ENCODE measurements at places on chromosomes 4 and X. TPM values are rescaled to one million over a fixed set of nuclear protein-coding genes. Genes with fewer than 3 reads are reported as not detected.

The HSD17B10 gene
- total RNA-seq: 79.7 TPM

The NLGN3 gene
- total RNA-seq: 1.8 TPM

The RXFP1 gene
- 0.35 TPM for total RNA-seq

The RGN gene
- total RNA-seq: 21.4 TPM

DNA sequence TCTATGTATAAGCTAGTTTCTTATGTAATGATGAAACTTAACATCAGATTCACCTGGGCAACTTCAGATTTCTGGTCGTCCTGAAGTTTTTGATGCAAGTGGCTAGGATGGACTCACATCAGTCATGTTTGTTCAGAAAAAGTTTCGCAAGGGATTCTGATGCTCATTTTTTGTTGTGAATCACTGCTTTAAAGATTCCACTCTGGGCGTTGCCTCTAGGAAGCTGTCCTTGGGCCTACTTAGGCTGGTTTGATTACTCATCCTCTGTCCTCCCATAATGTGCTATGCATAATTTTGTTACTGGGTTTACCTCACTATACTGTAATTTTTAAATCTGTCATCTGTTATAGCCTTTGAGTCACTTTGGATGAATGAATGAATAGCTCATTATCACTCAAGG is 30.8 kb downstream of the HERC3 start:
- no peak overlapping the region for H3K4me3 ChIP-seq
- DNase-seq: no peak
- H3K36me3 ChIP-seq: no peaks in the 10 kb centered on the region
- H3K27me3 ChIP-seq: no peaks in the 10 kb centered on the region
- no peak overlapping the region for H3K27ac ChIP-seq

DNA sequence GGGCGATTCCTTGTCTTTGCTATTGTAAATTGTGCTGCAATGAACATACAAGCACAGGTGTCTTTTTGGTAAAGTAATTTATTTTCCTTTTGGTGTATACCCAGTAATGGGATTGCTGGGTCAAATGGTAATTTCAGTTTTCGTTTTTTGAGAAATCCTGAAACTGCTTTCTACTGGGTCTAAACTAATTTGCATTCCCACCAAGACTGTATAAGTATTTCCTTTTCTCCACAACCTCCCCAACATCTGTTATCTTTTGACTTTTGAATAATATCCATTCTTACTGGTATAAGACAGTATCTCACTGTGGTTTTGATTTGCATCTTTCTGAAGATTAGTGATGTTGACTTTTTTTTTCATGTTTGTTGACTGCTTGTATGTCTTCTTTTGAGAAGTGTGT is 2506.0 kb downstream of the PCDH7 start:
- no peaks in the 10 kb centered on the region for H3K4me1 ChIP-seq
- H3K27ac ChIP-seq: no peak overlapping the region
- no peak for DNase-seq
- no peaks in the 10 kb centered on the region for H3K27me3 ChIP-seq
- no peaks in the 10 kb centered on the region for H3K36me3 ChIP-seq

DNA sequence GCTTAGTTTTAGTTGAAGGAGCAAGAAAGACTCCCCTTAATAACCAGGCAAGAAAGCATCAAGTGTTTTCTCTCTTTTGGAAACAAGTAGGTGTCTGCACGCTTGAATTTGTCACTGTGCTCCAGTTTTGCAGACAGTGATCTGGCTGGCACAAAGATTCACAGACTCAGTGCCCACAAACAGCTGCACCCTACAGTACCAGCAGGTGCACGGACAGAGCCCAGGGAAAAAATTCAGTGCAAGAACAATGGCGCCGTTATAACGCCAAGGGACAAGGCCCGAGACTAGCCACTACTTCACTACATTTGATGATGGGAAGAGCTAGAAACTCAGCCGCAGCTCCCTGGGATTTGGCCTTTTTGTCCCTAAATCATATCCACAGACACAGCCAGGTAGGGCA is 56.0 kb downstream of the ZNF827 start:
- no peak for DNase-seq
- no peak overlapping the region for H3K4me3 ChIP-seq
- H3K36me3 ChIP-seq: peaks cover 3% of the 10 kb centered on the region
- H3K27ac ChIP-seq: no peak overlapping the region
- peaks cover 81% of the 10 kb centered on the region for H3K4me1 ChIP-seq
- H3K27me3 ChIP-seq: no peaks in the 10 kb centered on the region

- DNase-seq: no peak
- H3K4me3 ChIP-seq: no peak overlapping the region
- H3K27me3 ChIP-seq: no peaks in the 10 kb centered on the region
- H3K36me3 ChIP-seq: no peaks in the 10 kb centered on the region
- H3K4me1 ChIP-seq: peaks cover 8% of the 10 kb centered on the region
These were observed 1.5 kb upstream of the PRAF2 start for GRCh38 chrX:49075347-49075746.

DNA sequence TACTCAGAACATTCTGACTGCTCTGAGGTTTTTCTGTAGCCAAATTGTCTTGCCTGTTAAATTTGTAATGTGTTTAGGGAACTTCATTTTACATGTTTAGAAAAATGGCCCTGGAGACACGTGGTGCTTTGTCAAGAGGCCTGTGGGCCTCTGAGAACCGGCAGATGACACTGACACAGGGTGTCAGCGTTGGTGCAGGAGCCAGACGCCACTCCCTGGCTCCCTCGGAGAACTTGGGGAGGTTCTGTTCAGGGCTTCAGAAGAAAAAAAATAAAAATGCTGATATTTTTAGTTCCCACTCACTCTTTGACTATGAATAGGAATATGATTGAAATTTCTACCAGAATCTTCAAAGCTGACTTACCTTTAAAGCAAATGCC is 190.9 kb upstream of the GATB start:
- no peaks in the 10 kb centered on the region for H3K4me1 ChIP-seq
- no peak overlapping the region for H3K4me3 ChIP-seq
- no peaks in the 10 kb centered on the region for H3K27me3 ChIP-seq
- no peaks in the 10 kb centered on the region for H3K36me3 ChIP-seq
- no peak for DNase-seq
- no peak overlapping the region for H3K27ac ChIP-seq
